Psoas muscle (tissue), 8 donors: ENCODE measurements at places on chromosomes 5 and 9. TPM values are rescaled to one million over a fixed set of nuclear protein-coding genes. Genes with fewer than 3 reads are reported as not detected.

HMMR gene
- 0.45 TPM for polyA plus RNA-seq

DNA sequence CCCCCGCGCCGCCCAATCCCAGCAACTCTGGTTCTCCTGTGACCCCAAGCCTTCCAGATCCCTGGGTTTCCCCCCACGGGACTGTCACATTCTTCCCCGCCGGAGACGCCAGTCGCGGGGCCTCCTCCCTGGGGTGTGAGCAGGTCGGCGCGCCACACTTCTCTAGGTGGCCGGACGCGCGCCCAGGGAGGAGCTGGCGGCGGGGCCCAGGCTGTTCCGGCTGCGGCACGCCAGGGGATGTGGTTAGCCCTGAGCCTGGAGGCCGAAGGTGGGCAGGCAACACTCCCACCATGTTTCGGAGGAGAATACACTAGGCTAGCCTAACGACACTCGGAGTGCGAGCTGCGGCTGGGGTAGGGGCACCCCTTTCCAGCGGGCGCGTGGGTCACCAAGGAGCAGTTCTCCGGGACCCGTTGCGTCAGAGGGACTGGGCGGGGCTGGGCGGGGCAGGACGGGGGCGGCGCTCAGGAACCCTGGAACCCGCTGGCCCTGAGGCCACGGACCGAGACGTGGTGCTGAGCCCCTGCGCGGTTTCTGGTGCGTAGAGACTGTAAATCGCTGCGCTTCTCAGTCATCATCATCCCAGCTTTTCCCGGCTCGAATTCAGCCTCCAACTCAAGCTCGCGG lies at the start of gene SLC27A6:
Gene SLC27A6 (plus strand): TSS at position 478 of the 627 bp plus-strand sequence. CDS start 650 bp downstream, outside the sequence.
- DNase-seq = no peak

GRCh38 chr5:56640763-56641406 lies 174.5 kb upstream of the MAP3K1 start:
- DNase-seq = peak; percentile 56

- DNase-seq = no peak
Measured at GRCh38 chr9:72390907-72391306, 25.9 kb upstream of the ZFAND5 start.

SPATA9 gene
- not detected for polyA plus RNA-seq

FOXD4L3 gene
- not detected for polyA plus RNA-seq

ANKRD34B gene
- polyA plus RNA-seq = not detected

GRCh38 chr9:21504113-21504512 lies 22.0 kb upstream of the IFNE start:
- DNase-seq = no peak

GRCh38 chr9:93670208-93671019 lies 94.0 kb downstream of the PHF2 start:
- peak; percentile 57 for DNase-seq

AK3 gene
- polyA plus RNA-seq = 47.5 TPM

CCL28 gene
- 0.07 TPM for polyA plus RNA-seq

- no peak for DNase-seq
Measured at GRCh38 chr9:105359892-105360291, 87.9 kb upstream of the FSD1L start.

GRCh38 chr9:37082214-37082765 lies 38.1 kb upstream of the ZCCHC7 start:
- DNase-seq = no peak

DNA sequence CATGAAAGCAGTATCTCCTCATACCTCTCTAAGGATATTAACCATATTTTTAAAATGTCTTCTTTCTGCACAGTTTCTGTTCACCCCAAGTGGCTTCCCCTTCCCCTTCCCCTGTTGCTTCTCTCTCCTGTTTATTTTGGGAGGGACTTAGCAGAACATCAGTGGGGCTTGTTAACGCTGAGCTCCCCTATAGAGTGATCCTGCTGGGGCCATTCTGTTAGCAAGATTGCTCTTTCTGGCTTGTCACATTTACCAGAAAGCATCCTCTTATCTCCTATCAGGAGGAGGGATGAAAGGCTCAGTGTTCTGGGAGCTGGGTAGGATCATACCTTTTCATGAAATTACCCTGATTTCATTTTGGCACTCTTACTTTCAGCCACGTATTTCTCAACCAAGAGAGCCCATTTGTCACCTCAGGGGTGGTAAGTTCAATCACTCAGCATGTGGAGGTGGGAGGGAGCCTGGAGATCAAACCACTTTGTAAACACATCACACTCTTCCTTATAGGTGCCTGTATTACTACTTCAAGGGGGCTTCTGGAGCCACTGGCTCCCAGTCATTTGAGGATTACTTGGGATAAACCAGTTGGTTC lies 16.7 kb downstream of the NXNL2 start:
- no peak for DNase-seq

PCDHGB1 gene
- 0.12 TPM for polyA plus RNA-seq

GARIN3 gene
- polyA plus RNA-seq = not detected

DNA sequence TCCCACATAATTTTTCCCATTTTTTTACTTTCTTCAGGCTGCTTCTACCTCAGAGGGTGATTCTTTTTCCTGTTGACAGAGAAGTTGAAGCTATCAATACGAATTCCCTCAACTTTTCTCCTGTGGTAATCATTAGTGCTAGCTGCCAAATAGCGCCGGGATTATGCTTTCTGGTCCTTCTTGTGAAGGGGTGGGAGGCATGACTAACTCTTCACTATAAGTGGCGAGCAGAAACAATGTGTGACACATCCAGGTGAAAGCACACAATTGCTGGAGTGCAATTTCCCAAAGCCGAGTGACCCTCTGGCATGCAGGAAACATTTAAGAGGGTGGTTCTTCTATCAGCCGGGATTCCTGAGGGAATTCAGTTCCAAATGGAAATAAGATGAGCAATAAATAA lies 56.0 kb downstream of the TRPC7 start:
- DNase-seq = no peak

DNA sequence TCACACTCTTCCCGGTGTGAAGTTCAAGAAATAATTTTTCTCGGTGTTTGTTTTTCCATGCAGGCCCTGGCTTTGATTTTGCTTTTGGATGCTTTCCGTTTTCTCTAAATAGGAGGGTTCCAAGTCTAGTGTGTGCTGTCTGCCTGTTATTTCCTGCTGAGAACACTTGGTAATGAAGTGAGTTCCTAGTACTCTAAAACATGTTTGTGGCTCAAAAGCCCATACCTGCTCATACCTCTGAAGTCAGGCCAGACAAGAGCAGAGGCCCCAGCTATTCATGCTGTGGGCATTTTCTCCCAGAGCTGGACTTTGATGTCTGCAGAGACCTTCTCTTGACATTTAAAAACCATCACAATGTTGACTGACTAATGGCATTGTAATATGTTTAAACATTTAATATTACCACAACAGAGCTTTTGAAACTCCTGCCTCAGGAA lies 211.2 kb downstream of the GOLPH3 start:
- no peak for DNase-seq

HRCT1 gene
- 5.4 TPM for polyA plus RNA-seq

SETD9 gene
- polyA plus RNA-seq = 10.1 TPM

GRCh38 chr5:151675611-151676313 lies 11.0 kb downstream of the SPARC start:
- no peak for DNase-seq

FBP2 gene
- 69.6 TPM for polyA plus RNA-seq

- DNase-seq = peak; percentile 47
Measured at GRCh38 chr5:43555895-43556606, 826 bp downstream of the PAIP1 start.

GRCh38 chr9:118651511-118651910 lies 717.7 kb downstream of the BRINP1 start:
- DNase-seq = no peak

DNA sequence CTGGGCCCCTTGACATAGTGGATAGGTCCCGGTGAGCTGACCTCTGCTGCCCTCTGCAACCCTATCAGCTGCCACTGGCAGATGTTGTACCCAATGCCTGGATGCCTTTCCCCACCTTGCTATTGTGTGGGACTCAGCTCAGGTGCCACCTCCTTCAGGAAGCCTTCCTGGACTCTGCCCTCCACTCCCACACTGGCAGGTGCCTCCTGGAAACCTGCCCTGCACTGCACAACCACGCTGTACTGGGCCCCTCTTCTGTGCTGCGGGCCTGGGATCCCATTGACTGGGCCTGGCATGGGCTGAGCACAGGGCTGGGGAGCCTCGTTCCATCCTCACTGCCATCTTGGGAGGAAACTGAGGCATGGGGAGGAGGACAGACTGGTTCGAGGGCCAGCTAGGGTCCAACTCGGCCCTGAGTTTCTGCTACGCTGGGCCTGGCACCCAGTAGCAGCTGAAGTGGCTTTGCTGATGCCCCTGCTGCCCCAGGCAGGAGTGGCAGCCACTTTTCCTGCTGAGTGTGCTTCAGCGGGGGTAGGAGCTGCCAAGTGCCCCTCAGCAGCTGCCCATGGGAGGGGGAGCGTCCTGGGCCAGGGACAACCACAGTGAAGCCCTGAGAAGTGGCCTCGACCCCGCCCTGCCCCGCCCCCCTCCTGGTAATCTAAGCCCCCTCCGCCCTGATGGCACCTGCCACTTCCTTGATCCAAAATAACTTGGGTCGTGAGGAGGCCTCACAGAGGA lies 1.3 kb downstream of the AK1 start:
- no peak for DNase-seq

GRCh38 chr9:135305546-135306180 lies 173.9 kb upstream of the PPP1R26 start:
- no peak for DNase-seq

NLN gene
- polyA plus RNA-seq = 22.9 TPM

GRCh38 chr9:100217536-100217935 lies 118.5 kb downstream of the INVS start:
- no peak for DNase-seq

DNA sequence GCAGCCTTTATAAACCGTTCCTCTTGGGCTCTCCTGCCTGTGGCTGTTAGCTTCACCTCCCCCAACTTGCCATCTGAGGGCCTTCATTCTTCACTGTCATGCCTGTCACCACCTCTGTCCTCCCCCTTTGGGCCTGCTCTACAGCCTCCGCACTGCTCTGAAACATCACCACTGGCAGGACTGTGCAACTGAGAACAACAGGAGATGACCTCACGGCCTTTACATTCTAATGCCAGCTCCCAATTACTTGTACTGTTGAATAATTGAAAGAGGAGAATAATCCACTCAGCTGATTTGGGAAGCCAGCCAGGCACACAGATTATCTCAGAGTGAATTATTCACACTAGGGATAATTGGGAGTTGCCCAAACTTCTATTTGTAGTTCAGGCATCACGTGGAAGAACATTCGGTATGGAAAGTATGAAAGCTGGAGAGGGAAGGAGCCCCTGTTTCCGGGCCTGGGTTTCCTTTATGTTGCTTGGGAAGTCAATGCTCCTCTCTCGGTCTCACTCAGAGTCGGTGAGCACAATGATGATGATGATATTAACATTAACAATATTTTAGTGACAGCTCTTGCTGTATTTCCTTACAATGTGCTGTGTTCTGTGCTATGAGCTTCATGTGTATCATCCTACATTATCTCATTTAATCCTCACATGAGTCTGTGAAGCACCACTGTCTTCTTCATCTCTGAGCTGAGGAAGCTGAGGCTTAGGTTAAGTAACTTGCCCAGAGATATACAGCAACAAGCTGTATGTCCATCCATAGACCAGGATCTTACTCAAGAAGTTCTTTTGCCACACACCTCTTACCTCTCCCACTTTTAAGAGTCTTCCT lies 99.3 kb upstream of the LRRTM2 start:
- no peak for DNase-seq

DNA sequence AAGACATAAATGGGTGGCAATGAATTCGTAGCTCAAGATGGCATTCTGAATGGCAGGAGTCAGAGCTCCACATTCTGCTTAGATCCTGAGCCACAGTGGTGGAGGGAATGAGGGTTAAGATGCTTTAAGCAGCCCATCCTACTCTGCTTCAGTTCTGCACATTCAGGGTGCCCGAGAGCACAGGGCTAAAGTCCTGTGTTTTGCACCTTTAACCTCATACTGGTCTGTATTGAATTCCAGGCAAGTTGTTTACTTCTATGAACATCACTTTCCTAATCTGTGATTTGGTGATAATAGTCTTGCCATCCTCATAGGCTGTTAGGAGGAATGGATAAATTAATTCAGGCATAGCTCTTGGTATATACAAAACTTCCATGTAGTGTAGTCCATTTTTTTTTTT lies 321.6 kb upstream of the CD180 start:
- no peak for DNase-seq

DNA sequence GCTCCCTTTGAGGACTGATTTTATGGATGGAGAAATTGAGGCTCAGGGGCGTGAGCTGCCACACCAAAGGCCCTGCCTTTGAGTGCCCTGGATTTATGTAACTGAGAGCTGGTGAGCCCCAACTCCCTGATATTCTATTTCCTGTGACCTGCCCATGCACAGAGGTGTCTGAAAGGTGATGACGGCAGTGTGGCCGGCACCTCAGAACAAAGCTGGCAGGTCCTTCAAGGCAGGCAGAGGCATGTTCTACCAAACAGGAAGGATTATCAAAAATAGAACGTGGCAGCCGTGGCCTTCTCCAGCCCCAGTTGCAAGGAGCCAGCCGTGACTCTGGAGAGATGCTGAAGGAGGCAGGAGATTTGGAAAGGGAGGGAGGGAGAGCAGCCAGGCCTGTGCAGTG lies 36.2 kb downstream of the INSYN2B start:
- DNase-seq = no peak

NOXA1 gene
- polyA plus RNA-seq = 0.43 TPM

PRR16 gene
- polyA plus RNA-seq = 2.5 TPM
